T47D (cell line): ENCODE measurements at places on chromosomes 13 and 19.

- DNase-seq = no peak
These were observed 92.4 kb upstream of the SIAH3 start for GRCh38 chr13:45943965-45944364.

GRCh38 chr13:39350461-39350881 lies 252.5 kb downstream of the LHFPL6 start:
- DNase-seq = no peak

DNA sequence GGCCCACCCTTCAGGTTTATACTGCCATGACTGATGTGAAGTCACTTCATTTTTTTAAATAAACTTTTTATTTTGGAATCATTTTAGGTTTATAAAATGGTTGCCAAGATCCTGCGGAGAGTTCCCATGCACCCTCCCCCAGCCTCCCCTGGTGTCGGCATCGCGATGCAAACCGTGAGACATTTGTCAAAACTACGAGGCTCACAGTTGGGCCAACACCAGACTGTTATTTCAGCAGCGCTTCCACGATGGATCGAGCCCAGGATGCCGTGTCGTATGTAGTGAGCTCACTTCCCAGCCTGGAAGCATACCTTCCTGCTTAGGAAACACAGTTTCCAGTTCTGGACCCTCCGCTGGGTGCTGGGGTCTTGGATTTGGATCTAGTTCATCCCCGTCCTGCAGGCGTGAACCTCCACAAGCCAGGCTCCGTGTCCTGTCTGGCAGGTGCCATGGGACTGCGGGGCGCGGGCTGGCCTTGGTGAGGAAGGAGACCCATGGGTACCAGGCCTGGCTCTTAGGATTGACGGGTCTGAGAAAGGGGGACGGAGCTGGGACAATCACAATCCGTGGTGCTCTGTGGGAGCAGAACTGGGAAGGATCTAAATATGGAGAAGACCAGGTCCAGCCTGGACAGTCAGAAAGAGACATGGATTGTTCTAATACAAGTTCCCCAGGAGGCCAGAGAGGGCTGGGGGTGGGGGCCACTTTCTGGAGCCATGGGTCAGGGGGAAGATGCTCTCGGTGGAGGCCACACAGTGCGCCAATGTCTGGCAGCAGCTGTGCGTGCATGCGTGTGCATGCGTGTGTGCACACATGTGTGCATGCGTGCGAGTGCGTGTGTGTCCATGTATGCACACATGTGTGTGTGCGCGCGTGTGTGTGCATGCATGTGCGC lies 2.4 kb upstream of the SBK2 start:
- no peak for DNase-seq

- DNase-seq = no peak
These were observed at the start of gene PLIN4 for GRCh38 chr19:4518345-4519171. Gene PLIN4 (minus strand): TSS chr19:4518486. CDS start chr19:4518272, 214 bp downstream.

DNA sequence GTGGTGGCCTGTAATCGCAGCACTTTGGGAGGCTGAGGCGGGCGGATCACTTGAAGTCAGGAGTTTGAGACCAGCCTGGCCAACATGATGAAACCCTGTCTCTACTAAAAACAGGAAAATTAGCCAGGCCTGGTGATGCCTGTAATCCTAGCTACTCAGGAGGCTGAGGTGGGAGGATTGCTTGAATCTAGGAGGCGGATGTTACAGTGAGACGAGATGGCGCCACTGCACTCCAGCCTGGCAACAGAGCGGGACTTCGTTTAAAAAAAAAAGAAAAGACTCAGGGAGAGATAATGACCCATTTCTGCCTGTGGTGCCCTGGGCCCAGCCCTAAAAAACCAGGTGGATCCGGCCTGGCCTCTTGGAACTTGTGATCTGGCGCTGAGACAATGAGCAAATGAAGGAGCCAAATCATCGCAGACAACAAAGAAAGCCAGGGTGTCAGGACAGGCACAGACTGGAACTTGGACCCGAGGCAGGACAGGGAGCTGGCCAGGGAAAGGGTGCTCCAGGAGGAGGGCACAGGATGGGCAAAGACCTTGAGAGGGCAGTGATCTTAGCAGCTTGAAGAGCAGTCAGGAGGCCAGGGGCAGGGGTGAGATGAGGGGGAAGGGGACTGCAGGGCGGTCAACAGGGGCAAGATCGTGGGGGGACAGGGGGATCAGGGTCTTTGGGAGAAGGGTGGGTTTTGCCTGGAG lies 962 bp upstream of the JAK3 start:
- no peak for DNase-seq
